ENCODE measurements at places on chromosomes 11 and 22.

- no peak for DNase-seq
Observed at GRCh38 chr11:122348659-122349409, 232.8 kb upstream of the BLID start.

DNA sequence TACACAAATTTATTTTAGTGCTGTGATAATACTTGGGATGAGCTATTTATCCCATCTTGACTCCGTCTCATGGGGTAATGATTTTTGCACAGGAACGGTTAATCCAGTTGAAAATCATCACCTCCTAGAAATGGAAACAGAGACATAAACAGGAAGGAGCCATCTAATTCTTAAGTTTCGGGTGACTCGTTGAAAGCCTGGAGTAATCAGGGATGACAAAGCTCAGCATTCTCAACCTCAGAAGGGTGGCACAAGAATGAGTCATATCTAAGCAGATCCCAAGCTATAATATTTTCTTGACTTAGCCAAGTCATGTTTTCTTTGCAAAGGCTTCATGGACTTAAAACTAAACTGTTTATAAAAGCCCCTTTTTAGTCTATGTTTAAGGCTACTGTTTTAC is 280.8 kb upstream of the CCDC90B start:
- no peak for DNase-seq

DNA sequence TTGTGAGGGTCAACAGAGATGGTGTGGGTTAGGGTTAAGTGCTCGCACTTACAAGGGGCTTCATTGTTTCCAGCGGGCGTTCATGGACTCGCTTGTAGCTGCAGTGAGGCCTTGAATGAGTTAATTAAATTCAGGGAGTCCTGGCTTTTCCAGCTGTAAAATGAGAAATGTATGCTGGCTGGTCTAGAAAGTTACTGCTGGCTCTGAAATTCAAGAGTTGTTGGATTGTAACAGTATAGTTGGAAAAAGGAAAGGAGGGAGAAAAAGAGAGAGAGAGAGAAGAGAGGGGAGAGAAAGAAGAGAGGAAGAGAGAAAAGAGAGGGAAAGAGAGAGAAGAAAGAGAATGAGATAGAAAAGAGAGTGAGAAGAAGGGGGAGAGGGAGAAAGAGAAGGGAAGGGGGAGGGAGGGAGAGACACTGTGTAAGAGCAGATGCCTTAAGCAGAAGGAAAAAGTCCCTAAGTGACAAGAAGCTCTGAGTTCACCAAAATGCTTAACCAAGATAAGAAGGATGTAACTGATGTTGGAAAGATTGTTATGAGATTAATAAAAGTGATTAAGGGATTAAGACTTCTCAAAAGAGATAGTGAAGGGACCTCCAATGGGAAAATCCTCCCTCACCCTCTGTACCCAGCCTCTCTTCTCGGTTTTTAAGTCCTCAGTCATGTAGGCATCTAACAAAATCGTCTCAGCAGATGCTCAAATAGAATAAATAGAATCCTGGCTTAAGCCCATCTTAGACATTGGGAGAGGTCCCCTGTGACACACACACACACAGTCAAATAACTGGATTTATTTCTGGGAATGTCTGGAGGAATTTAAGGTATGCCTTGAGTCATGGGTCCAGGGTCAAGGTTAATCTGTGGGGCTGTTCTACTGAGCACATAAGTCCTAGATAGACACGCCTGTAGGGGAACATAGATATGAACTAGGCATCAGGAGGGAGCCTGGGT is 477.9 kb downstream of the MIAT start:
- no peak for DNase-seq

- no peak for DNase-seq
Observed at GRCh38 chr11:77530879-77531278, 57.0 kb upstream of the PAK1 start.

DNA sequence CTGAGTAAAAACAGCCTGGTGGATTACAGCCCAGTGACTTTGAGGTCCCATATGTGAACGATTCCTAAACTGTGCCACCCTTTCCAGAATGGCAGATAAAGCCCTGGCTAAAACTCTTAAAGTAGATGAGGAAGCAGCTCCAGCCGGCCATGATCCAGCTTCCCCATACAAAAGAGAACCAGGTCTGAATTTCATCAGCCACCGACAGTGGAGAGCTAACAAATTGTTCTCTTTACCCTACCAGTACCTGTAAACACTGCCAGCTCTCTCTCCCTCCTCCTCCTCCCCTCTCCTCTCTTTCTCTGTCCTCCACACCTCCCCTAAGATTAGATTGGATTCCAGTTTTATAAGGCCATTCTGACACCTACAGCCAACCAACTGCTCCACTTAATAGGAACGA is 176.9 kb downstream of the DSCAML1 start:
- no peak for DNase-seq

DNA sequence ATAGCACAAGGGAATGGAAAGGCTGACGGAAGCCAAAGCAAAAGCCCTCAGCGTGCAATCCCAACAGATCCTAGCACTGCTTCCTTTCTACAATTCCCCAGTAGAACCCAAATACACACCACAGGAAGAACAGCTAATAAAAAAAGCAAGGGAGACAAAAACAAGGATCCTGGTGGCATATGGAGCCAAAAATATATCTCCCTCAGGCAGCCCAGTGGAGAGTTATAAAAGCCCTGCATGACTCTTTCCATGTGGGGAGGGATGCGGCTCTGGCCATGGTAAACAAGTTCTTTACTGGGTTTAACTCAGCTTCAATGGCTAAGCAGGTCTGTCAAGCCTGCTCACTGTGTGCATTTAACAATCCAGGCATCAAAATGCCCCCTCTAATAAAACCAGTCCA is 88.1 kb downstream of the PIWIL4 start:
- DNase-seq = no peak

GRCh38 chr11:70230840-70231710 is 28.0 kb downstream of the FADD start:
- no peak for DNase-seq

DNA sequence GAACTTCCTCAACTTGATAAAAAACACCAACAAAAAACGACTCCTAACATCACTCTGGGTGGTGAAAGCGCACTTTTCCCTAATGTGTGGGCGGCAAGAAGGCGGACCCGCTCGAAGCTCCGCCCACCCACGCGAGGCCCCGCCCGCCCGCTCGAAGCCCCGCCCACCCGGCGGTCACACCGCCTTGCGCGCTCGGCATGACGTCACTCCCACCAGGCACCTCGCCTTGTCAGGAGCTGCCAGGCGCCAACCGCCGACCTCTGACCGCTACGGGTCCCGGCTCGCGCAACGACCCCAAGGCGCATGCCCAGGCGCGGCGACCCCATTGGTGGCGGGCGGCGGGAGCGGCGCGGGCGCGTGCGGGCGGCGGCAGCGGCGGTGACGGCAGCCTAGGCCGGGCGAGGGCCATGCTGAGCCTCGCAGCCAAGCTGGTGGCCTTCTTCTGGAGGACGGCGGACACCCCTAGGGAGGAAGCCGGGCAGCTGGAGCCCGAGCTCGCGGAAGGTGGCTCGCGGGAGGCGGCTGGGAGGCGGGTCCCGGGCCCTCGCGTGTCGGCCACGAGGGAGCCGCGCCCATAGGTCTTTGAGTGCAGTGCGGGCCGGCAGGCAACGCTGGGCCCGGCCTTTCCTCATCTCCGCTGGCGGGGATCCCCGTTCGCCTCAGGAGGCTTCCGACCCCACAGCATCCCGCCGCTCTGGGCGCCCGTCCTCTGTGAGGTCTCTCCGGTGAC is at the start of gene MOV10L1:
Gene MOV10L1 (plus strand): TSS at position 325 of the 730 bp plus-strand sequence. CDS start 83 bp downstream, at position 408.
- no peak for DNase-seq

DNA sequence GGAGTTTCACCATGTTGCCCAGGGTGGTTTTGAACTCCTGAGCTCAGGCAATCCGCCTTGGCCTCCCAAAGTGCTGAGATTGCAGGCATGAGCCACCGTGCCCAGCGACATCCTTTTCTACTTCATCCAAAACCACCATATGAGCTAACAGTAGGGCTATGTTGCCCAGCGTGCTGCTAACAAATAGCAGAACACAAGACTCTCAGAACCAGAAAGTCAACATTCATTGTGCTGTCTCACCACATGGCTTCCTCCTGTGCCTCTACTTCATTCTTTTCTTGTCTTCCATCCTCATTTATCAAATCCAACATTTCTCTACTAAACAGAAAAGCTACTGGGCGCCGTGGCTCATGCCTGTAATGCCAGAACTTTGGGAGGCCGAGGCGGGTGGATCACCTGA is 12.0 kb upstream of the DENND5A start:
- DNase-seq = no peak

- peak; percentile 17 for DNase-seq
Observed at GRCh38 chr11:76234021-76234415, 27.7 kb upstream of the WNT11 start.

DNA sequence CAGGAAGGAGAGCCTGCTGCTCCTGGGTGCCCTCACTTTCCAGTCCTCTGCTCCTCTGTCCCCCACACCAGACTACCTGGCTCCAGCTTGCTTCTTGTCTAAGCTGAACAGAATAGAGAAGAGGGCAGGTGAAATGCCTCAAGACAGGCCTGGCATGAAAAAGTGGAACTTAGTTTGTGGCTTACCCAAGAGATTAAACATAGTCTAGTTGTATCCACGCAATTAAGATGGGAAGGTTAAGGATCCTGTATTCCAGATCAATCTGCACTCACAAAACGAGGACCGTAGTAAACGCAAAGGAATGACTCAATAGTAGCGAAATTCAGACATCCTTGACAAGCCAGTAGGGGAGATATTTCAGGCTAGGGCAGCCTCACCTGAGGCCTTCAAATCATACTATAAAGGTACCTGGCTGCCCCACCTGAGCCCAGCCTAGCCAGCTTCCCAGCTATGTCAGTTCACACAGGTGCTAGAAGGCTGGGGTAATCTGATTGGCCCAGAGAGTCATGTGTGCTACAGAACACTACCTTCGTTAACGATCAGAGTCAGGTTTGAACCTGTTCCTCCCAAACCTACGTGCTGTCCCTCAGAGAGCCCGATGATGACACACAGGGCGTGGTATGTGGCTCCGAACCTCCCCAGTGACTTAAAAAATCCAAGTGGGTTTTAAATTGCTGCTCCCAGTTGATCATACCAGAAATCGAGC is 46.5 kb downstream of the AHNAK start:
- no peak for DNase-seq

GRCh38 chr11:6576471-6577373 is 26.7 kb downstream of the RRP8 start:
- no peak for DNase-seq
